ENCODE measurements at places on chromosomes 5 and 9. TPM values are rescaled to one million over a fixed set of nuclear protein-coding genes. Genes with fewer than 3 reads are reported as not detected.

GRCh38 chr5:176529741-176530141, 7.5 kb downstream of the RNF44 start:
- H3K4me3 ChIP-seq = no peak overlapping the region
- DNase-seq = no peak
- H3K27me3 ChIP-seq = no peaks in the 10 kb centered on the region
- H3K36me3 ChIP-seq = peaks cover 14% of the 10 kb centered on the region
- H3K27ac ChIP-seq = no peak overlapping the region
- peaks cover 15% of the 10 kb centered on the region for H3K4me1 ChIP-seq

NR5A1 gene
- total RNA-seq = 0.21 TPM

DNA sequence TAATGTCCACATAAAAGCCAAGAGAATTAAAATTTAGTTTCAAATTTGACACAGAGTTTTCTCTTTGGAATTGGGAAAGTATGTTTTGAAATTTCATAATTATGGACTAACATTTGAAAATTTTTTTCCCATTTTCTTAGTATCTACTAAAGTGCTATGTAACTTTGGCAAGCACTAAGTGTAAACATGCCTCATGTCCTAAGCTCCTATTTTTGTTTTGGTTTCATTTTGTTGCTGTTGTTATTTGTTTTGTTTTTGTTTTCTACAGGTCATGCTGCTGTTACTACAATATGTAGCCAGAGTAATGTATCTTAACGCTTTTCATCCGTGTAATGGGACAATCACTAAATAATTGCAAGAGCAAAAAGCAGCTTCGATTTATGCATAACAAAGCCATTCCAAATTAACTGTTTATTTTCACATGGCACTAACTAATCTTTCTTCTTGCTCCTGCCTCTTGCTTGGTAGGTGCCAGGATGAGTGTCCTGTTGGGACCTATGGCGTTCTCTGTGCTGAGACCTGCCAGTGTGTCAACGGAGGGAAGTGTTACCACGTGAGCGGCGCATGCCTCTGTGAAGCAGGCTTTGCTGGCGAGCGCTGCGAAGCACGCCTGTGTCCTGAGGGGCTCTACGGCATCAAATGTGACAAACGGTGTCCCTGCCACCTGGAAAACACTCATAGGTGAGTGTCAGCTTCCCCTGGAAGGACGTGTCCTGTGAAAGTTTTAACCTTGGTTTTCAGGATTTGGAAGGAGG, 107.3 kb upstream of the PRRC1 start:
- no peaks in the 10 kb centered on the region for H3K36me3 ChIP-seq
- H3K4me3 ChIP-seq = no peak overlapping the region
- DNase-seq = no peak
- peaks cover 13% of the 10 kb centered on the region for H3K4me1 ChIP-seq
- H3K27me3 ChIP-seq = no peaks in the 10 kb centered on the region
- no peak overlapping the region for H3K27ac ChIP-seq

- H3K36me3 ChIP-seq = no peaks in the 10 kb centered on the region
- no peak overlapping the region for H3K27ac ChIP-seq
- no peak for DNase-seq
- H3K4me1 ChIP-seq = no peaks in the 10 kb centered on the region
Observed at GRCh38 chr9:20495098-20495497, 127.2 kb downstream of the MLLT3 start.

NKD2 gene
- 7.3 TPM for total RNA-seq

DNA sequence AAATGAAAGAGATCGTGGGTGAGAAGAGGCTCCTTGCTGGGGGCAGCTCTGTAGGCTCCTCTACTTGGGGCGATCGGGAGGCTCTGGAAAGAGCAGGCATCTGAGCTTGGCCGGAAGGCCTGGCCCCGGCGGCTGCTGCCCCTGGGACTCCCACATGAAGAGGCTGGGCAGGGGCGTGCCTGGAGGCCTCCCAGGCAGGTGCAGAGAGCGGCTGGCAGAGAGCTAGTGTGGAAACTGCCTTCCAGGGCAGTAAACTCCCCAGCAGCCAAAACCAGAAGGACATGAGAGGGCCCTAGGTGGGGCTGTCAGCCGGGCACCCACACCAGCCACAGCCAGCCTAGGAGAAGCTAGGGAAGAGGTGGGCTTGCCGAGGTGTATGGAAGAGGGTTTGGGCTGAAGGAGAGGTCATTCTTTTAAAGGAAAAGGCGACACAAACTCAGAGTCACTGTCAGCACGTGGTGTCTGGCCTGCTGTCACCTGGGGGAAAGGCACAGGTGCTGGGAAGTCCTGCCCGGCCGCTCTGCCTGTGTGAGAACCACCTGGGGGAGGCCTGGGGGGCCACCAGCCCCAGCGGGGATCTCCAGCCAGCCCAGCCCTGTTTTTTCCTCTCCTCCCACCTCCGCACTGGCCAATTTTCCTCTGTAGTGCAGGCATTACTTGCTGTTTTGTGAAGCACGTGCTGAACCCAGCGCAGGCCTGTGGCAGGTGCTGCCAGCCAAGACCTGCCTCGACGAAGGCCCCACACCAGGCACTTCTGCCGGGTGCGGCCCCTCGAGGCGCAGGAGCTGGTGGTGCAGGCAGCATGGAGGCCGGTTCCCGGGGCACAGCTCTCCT, 44.8 kb upstream of the EGFL7 start:
- no peaks in the 10 kb centered on the region for H3K4me1 ChIP-seq
- no peak overlapping the region for H3K27ac ChIP-seq
- no peak overlapping the region for H3K4me3 ChIP-seq
- DNase-seq = no peak
- no peaks in the 10 kb centered on the region for H3K36me3 ChIP-seq

- H3K4me1 ChIP-seq = no peaks in the 10 kb centered on the region
- H3K36me3 ChIP-seq = no peaks in the 10 kb centered on the region
- no peak overlapping the region for H3K27ac ChIP-seq
- no peak overlapping the region for H3K4me3 ChIP-seq
Observed at GRCh38 chr9:122453677-122454135, 24.0 kb downstream of the OR1J1 start.

DNA sequence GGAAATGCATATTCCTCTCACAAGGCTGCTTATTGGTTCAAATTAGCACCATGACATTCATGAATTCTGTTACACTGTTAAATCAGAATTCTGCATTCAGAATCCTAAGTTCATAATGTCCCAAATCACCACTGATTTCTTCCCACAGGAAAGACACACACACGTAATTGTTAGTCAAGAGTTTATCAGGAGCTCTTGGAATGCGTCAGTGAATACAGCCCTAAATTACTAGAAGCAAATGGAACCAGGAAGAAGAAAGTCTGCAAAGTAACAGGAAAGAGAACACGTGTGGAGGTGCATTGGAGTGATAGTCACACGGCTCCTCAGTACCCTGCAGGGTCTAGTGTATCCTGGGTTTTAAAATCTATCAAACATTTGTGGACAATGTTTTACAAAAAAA, 110.2 kb downstream of the ANXA2R start:
- peaks cover 5% of the 10 kb centered on the region for H3K36me3 ChIP-seq
- no peak overlapping the region for H3K27ac ChIP-seq
- DNase-seq = no peak
- no peaks in the 10 kb centered on the region for H3K4me1 ChIP-seq

- no peak overlapping the region for H3K4me3 ChIP-seq
- peaks cover 9% of the 10 kb centered on the region for H3K4me1 ChIP-seq
- H3K27ac ChIP-seq = no peak overlapping the region
Observed at GRCh38 chr9:133331221-133331620, 4.8 kb downstream of the SURF6 start.

CCDC192 gene
- total RNA-seq = 1.3 TPM

GRCh38 chr9:88917375-88917774, 73.9 kb upstream of the S1PR3 start:
- DNase-seq = no peak
- no peaks in the 10 kb centered on the region for H3K4me1 ChIP-seq
- H3K36me3 ChIP-seq = no peaks in the 10 kb centered on the region
- H3K27ac ChIP-seq = no peak overlapping the region
- no peak overlapping the region for H3K4me3 ChIP-seq

JAKMIP2 gene
- 27.2 TPM for total RNA-seq

- H3K4me1 ChIP-seq = no peaks in the 10 kb centered on the region
- no peaks in the 10 kb centered on the region for H3K27me3 ChIP-seq
- DNase-seq = no peak
- no peak overlapping the region for H3K27ac ChIP-seq
Observed at GRCh38 chr5:18745042-18745987, 1111.1 kb downstream of the TAF11L14 start.

DNA sequence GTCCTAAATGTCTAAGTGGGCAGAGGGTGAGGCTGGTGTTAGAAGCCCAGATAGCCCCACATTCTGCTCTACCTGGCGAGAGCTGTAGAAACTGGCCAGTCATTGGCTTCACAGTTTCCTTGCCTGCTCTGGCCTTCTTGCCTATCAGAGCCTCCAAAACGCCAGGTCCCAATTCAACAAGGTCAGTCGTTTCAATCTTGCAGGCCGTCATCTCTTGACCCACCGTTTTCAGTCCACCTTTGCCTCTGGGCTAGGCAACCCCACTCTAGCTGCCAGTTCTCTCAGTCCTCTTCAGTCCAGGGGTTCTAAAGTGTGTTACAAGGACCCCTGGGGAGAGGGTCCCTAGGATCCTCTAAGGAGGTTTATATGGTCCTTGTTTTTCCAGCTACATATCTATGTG, 20.0 kb upstream of the TIFAB start:
- H3K27ac ChIP-seq = no peak overlapping the region
- peaks cover 80% of the 10 kb centered on the region for H3K27me3 ChIP-seq
- peaks cover 16% of the 10 kb centered on the region for H3K4me1 ChIP-seq
- no peaks in the 10 kb centered on the region for H3K36me3 ChIP-seq
- no peak overlapping the region for H3K4me3 ChIP-seq
